ENCODE measurements at places on chromosomes 2 and 18.

GRCh38 chr2:10522726-10523405 lies 74.7 kb upstream of the ODC1 start:
- no peak for DNase-seq

- no peak for DNase-seq
Observed at GRCh38 chr2:67137699-67138098, 259.4 kb upstream of the ETAA1 start.

DNA sequence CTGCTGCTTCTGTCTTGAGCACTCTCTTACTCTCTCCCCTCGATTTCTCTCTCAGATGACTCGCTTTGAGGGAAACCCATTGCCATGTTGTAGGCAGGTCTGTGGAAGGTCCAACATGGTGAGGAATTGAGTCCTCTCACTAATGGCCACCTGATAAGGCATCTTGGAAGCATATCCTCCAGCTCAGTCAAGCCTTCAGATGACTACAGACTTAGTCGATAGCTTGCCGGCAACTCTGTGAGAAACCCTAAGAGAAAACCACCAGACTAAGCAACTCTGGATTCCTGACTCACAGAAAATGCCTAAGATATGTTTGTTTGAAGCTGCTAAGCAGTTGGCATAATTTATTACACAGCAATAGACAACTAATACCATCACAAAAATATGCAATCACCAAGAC lies 51.2 kb downstream of the WDR75 start:
- no peak for DNase-seq

GRCh38 chr2:141523199-141523598 lies 607.6 kb downstream of the LRP1B start:
- DNase-seq: no peak

- DNase-seq: no peak
Observed at GRCh38 chr2:144834363-144834762, 314.4 kb upstream of the ZEB2 start.

GRCh38 chr2:83661711-83662110 lies 797.4 kb downstream of the SUCLG1 start:
- no peak for DNase-seq

DNA sequence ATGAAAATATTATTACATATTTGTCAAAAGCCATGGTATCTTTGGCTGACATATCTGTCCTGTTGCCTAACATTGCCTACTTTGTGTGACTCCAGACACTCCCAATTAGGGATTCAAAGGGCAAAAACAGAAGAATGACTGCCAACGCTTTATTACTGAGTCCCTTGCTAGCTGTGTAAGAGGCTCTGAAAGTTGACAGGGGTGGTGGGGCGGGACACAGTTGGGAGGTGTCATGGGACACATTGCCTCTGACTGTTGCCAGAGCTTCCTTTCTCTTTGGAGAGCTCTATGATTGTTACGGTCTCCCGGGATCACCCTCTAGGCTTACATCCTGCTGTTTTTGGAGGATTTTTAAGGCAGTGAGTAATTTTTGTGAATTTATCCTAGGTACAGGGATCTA lies 249.6 kb upstream of the ACVR2A start:
- no peak for DNase-seq
